ENCODE measurements at places on chromosomes 3 and 15.
A peak's percentile ranks its signal among the peaks of the same experiment; 100 is the strongest.

DNA sequence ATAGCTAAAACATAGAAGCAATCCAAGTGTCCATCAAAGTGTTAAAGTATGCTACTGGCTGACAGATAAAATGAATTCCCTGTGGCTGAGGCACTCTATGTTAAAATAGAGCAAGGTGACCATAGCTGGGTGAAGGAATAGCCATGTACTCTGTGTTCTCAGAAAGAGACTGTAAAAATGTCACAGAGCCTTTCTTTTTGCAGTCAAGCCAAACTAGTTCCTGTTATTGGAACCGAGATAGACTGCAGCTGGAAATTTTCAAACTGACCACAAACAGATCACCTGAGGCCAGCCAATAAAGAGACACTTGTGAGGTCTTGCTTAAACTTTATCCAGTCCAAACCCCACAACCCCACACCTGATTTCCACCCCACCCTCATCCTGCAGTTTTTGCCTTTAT, 422.8 kb upstream of the NAALADL2 start:
- no peak for DNase-seq

- no peak for DNase-seq
Measured at GRCh38 chr15:54017251-54017650, 39.0 kb downstream of the UNC13C start.

DNA sequence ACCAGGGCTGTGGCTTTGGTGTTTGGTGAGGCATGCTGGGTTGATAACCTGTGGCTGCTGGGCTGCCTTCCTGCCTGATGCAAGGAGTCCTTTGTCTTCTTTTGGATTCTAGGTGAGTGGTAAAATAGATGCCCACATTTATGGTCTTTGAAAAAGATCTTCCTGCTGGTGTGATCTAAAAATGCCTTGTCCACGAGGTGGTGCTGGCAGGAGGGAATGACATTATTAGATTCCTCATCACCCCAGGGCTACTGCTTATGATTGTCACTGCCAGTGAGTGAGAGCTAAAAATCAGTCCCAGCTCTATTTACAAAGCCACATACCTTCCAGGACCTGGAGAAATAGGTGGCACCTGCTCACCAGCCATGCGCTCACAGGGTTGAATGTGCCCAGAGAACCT, 355.5 kb upstream of the ROPN1 start:
- no peak for DNase-seq

DNA sequence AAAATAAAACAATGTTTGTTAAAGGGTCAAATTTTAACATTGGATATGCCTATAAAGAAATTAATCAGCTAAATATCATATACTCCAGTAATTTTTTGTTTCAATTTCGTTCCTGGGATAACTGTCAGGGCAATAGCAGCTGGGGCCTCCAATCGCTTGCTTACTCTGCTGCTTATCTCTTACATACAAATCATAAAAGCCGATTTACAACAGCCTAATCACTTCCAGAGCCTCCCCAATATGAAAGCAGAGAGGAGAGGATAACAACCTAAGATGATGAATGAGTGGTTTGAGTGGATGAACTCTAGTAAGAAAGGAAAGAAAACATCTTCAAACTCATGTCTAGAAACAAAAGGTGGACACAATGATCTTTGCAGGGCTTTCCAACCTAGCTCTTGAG, 80.7 kb upstream of the PSMD6 start:
- no peak for DNase-seq

DNA sequence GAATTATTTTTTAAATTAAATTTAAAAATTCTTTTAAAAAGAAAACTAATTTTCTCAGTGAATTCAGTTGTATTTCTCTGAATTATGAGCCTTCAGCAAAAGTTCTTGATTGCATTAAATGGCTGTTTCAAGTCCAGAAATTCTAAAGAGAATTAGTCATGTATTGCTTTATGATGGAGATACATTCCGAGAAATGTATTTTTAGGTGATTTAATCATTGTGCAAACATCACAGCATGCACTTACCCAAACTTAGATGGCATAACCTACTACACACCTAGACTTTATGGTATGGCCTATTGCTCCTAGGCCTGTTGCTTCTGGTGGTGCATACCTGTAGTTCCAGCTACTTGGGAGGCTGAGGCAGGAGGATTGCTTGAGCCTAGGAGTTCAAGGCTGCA, 44.3 kb upstream of the GCNT3 start:
- no peak for DNase-seq

GRCh38 chr3:152688313-152688712, 146.6 kb upstream of the P2RY1 start:
- no peak for DNase-seq

GRCh38 chr3:39108200-39108710, 775 bp downstream of the TTC21A start:
- DNase-seq, result no peak

DNA sequence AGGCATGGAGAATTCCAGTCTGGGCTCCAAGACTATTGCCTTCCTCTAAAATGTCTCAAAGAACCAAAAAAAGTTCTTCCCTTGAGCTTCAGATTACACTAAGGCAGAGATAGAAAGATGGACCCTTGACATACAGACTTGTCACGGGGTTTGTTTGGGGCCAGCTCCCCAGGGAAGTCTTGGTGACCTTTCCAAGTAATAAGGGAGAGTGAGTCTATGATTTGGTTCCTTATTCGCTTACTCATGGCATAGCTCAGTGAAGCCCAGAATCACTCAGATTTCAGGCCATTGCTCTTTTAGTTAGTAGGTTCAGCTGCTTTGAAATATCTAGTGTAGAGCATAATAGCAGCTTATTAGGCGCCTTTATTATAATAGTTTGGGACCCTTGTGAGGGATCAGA, 90.3 kb downstream of the PLCL2 start:
- DNase-seq, result no peak

DNA sequence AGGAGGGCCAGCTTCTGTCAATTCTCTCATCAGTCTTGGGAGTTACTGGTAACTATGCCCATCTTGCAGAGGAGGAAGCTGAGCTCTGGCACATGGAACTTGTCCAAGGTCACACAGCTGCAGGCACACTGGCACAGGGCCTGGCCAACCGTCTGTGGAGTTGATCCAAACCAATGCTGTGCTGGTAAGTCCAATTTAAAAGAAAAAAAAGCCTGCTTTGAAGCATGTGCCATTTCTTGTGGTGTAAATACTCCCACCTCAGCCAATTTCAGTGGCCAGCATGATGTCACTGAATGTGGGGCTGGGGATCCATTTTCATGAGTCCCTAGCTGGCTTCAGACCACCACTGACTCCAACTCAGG, 83.4 kb downstream of the CHSY1 start:
- no peak for DNase-seq

GRCh38 chr3:120177707-120178306, 83.6 kb upstream of the GSK3B start:
- no peak for DNase-seq

GRCh38 chr3:121979246-121979645, 42.8 kb downstream of the ILDR1 start:
- DNase-seq, result no peak

GRCh38 chr3:164832216-164832615, 246.1 kb downstream of the SI start:
- DNase-seq, result no peak

DNA sequence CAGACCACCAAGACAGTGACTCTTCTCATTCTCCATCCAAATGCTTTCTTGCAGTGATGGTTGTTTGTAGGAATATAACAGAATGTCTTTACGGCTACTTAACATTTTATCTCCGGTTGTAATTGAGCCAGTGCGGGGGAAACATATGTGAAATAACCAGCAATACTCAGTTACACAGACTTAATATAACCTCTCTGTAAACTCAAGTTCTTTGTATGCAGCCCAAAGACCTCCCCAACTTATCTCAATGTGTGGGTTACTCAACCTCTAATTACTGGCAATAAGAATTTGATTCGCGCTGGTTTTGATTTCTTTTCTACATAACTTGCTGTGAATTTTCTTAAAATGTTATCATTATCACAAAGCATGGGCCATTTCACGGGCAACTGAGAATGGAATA, 250.6 kb downstream of the TAFA4 start:
- DNase-seq, result no peak

DNA sequence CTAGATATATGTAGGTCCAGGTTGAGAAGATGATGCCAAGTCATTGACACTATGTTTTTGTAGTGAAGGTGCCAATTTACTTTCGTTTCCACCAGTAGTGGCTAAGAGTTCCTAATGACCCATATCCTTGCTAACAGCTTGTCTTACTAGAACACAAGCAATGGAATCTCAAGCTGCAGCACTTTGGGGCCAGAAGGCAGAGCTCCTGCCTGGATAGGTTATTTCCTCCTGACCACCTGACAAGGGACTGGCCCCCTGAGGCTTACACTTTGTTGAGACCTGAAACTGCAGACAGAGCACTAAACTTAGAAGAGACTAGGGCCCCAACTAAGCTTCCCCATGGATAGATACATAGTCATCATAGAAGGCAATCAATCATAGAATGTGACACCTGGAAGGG, 11.7 kb downstream of the ONECUT1 start:
- no peak for DNase-seq

- DNase-seq, result no peak
Measured at GRCh38 chr3:121619691-121620090, 26.5 kb downstream of the FBXO40 start.

DNA sequence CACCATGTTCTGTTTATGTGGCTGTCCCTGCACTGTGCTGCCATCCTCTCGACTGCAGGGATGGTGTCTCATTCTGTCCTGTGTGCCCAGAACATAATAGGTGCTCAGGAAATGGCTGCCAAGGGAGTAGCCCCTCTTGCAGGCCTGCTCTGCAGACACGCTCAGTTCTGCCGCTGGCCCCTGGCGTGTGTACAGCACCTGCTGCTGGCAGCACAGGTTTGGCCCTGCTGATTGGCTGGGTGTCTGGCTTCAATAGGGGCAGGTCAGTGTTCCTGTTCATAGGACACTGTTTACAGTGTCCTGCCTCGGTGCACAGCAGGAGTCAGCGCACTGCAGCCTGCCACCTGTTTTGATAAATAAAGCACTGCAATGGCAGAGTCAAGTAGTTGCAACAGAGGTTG, 146.9 kb downstream of the DNAJB8 start:
- no peak for DNase-seq

DNA sequence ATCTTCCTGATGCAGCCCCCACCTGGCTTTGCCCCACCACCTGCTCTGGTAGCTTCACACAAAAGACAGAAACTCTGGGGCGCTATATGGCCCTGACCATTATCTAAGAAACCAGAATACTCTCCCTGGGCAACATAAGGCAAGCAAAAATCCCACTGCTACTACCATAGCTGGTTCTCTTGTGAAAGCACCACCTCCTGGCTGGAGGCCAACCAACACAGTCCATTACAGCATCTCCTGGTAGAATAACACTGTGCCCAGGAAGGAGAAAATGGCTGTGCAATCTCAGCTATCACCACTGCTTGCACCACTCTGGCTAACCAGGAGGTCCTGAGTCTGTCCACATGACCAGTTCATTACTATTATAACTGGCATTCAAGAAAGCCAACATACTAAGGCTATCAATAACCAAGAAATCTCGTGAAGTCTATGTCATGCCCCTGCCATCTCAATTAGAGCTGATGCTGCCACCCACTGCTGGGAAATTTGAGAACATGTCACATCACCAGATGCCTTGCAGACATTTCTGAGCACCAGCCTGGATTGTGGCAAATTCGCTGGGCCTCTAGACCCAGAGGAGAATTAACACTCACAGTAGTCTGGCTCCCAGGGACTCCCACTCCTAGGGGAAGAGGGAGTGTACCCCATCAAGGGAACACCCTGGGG, 1114.8 kb downstream of the ROBO2 start:
- DNase-seq, result no peak

DNA sequence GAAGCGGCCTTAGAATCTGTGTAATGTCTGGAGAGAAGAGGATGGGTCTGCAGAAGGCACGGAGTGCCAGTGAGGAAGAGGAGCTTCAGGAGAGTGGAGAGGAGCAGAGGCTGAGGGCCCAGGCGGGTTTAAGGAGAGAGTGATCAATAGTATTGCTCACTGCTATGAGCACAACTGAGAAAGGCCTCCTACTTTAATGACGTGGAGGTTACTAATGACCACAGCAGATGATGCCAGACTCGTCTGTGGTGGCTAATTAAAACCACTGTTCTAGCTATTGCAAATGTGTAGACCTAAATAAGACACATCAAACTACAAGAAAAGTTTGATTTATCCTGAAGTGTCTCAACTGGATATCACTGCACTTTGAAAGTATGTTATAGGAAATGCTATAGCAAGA, 33.2 kb downstream of the MTMR10 start:
- DNase-seq, result no peak

- peak; percentile 15 for DNase-seq
Measured at GRCh38 chr3:58924578-58924977, 125.2 kb downstream of the CFAP20DC start.

GRCh38 chr15:68888419-68888818, 41.9 kb upstream of the SPESP1 start:
- DNase-seq, result no peak

DNA sequence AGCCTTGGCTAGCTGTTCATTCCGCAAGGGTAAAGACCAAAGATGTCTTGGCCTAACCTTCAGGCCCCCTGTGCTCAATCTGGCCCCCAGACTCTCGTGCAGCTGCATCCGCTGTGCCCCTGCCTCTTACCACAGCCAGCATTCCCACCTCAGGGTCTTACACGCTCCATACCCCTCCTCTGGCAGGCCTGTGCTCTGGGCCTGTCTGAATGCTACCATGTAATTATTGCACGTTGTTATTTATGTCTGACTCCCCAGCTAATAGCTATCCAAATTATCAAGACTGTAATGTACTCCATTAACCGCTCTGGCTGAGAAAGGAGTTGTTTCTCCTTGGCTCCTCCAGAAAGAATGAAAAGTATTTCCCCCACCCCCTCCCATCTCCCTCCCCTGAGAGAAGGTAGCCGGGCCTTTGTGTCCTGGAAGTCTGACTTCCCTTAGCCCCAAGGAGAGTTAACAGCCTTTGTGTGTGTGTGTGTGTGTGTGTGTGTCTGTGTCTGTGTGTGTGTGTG, 54.5 kb upstream of the UBE2E1 start:
- DNase-seq, result no peak

DNA sequence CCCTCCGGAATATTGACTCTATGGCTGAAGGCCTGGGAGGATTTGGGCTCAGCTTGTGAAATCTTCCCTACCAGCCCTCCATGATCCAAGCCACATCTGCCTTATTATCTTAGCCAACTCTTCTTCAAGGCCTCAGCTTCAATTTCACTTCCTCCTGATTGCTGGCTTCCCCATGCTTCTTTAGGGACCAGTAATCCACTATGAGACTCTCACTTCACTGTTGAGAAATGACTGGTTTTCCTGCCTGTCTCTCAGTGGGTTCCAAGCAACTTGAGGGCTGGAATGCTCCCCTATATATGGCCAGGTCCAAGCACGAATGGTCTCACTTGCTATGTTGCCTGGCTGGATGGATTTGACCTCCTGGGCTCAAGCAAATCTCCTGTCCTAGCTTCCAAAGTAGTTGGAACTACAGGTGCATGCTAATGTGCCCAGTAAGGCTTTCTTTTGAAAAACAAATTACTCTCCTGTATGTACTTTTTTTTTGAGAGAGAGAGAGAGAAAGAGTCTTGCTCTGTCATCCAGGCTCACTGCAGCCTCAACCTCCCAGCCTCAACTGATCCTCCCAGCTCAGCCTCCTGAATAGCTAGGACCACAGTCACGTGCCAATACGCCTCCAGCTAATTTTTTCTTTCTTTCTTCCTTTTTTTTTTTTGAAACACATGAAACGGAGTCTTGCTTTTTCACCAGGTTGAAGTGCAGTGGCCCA, 7.9 kb upstream of the PIK3CB start:
- no peak for DNase-seq

- no peak for DNase-seq
Measured at GRCh38 chr15:60899322-60899966, 329.7 kb downstream of the RORA start.

Data from fibroblast of skin of left biceps (primary cell).